ENCODE measurements at places on chromosomes 5 and 9.
A peak's percentile ranks its signal among the peaks of the same experiment; 100 is the strongest.

DNA sequence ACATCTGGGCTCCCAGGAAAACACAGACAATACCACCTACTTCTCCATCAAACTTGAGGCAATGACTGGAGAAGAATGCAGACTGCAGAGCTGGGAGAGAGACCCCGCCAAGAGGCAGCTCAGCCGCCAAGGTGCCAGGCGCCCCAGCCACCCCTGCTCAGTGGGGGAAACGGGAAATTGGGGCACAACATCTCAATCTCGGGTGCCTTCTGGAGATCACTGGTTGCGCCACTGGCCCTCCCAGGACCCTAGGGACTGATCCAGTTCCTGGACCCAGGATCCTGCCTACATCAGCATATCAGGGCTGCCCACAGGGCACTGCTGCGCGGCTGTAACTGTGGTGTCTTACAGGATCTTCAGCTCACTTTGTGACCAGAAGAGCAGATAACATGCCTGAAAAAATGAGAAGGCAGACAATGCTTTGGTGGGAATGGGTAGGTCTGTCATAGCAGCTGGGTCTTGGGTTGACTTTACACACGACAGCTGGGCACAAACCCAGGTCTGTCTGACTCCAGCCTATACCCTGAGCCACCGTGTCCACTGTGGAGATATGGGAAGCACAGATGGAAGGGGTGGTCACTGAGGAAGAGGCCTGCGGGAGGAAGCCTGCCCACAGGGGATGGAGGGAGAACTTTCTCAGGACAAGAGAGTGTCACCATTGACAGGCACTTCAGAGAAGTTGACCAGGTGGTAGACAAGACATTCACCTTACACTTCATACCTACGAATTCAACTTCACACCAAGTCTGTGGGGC lies 135.2 kb upstream of the RAPGEF1 start:
- DNase-seq, result no peak

GRCh38 chr5:115461093-115461492 lies 83.5 kb downstream of the FEM1C start:
- peak; percentile 50 for DNase-seq

DNA sequence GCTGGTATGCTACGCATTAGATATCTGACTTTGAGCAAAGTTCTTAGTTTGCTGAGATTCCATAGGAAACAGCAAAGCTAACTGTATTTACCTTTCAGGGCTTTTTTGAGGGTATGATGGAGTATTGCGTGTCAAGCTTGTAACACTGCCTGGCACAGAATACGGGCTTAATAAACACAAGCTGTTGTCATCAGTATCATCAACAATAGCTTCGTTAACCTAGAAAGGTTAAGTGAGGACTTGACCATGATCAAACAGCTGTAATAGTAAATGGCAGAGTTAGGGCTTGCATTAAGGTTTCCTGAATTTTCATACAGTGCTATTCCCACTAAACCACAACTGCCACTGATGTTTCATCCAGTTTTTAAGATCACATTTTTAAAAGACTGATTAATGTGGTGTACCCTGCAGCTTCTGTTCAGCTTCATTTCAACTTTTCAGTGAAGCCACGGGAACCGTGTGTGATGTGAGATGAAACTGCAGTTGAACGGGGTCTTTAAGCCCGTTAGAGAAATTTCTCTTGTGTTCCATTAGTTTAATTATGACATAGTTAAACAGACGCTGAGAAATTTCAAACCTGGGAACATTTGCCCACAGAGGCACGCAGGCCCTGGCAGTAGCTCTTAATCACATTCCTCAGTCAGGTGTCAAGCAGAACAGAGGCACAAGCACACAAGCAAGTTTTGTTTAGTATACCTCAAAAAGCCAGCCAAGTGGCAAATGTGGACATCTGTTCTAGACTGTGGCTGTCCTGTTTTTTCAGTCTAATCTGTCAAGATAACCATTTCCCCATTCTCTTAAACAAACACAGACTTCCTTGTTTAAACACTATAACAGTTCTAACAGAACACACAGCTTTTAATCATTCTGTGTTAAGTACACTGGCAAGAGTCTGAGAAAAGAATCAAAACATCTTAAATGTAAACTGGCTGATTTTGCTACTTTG lies 147.1 kb downstream of the ZNF608 start:
- DNase-seq, result no peak

DNA sequence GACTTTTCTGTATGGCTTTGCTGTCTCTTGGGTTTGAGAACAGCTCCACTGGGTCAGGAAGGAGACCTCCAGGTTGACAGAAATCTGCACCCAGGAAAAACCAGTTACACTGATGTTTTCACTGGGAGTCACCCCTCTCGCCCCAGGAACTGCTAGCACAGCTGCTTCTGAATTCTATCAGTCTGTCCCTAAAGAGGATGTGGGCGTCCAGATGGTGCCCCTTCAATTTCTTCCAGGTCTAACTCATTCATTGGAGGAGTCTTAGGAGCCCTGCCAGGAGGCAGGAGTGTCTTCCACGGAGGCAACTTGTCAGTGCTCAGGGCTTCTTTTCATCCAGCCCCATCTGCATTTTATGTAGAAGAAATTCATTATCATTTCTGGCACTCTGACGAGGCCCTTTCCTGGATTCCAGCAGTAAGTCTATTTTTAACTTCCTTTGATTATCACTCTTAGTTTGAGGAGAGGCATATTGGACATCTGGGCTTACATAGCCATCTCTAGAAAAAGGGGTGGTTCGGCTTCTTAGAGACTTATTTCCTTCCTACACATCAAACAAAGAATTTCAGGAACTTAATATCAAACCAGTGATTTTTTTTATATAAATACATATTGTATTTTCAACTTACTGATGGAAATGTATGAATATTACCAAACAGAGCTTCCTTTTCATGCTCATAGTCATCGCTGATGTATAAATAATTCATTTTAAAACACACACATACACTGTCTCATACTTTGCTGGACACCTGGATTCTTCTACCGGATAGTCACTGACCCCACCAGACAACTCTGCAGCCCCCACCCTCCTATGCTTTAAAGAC lies 148.8 kb downstream of the IRX2 start:
- DNase-seq, result no peak

GRCh38 chr9:124820698-124821623 lies 32.3 kb upstream of the WDR38 start:
- DNase-seq, result no peak

DNA sequence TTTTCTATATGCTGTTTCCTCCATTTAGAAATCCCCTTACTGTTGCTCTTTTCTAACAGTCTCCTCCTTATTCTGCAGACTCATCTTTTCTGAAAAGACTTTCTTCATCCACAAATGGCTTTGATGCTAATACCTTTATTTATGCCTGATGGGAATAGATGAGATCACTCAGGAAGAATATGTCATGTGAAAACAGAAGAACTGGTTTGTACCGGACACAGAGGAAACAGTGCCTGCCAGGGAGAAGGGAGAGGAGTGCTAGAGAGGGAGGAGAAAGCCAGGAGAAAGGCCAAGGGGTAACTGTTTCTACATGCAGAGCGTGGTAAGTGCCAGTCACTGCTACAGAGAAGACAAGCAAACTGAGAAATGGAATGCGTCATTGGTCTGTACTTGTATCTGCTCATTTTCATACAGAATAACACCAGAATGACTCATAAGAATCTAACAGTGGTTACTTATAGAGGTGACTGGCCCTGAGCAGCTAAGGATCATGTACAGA lies 45.9 kb upstream of the PJA2 start:
- peak; percentile 81 for DNase-seq

DNA sequence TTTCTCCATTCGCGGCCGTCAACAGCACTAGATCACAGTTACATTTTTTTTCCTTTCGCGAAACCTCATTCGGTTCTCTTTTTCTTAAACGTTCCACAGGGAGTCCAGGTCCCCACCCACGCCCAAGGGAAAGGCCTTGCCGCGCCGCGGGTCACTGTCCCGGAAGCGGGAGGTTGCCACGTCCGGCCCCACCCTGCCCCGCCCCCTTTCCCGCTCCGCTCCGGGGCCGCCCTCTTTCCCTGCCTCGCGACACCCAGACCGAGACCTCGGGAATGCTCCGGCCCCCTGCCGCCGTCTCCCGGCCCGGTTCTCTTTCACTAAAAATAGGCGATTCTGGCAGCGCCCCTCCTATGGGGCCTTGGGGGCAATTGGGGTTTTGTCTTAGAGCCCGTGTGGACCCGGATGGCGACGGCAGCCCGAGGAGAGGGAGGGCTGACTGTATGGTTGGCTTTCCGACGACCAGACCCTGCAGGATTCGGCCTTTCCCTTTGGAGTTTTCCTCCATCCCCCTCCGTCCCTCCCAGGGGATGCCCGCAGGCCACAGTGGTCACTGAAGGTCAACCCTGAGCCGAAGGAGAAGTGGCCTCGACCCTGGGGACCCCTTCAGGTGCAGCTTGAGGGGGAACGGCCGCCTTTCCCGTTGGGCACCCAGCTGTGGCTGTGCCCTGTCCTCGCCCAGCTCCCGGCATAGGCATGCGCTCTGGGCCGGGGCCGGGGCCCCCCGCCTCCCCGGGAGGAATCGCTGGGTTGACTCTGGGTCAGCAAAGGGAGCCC lies 2.8 kb upstream of the RACK1 start:
- peak; percentile 90 for DNase-seq

GRCh38 chr5:96997265-96997859 lies 61.5 kb downstream of the LNPEP start:
- peak; percentile 48 for DNase-seq

DNA sequence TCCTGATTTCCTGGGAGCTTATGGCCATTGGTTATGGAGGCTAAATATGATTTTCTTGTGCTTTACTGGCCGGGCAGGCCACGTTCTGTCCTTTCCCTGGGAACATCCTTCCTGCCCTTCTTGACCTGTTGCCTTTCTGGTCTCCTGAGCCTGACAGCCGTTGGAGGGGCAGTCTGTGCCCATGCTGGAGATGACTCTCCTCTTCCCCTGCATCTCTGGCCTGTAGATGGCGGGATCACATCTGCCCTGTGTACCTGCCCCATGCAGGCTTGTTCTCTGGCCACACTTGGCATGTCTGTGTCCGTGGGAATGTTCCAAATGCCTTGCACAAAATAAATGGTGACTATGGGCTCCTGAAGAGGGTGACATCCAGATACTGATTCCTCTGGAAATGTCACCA lies 253.1 kb upstream of the IRX4 start:
- no peak for DNase-seq
